ENCODE measurements at places on chromosomes 2 and 18.

DNA sequence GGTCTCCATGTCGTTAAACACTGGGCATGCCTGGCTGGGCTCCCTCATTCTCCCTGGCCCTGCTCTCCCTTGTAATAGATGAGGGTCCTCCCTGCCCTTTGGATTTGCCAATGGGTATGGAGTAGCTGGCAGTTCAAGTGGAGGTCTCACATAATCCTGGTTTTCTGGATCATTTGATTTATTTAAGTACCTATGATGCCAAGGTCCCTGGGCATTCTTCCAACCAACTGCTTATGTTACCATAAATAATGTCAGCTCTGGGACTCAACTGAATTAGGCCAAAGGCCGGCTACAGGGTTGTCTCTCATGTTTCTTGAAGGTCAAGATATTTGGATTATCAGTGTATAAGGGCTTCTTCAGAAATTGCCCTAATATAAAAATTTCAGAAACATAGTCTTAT, 104.9 kb upstream of the LYPD6 start:
- no peak for DNase-seq

DNA sequence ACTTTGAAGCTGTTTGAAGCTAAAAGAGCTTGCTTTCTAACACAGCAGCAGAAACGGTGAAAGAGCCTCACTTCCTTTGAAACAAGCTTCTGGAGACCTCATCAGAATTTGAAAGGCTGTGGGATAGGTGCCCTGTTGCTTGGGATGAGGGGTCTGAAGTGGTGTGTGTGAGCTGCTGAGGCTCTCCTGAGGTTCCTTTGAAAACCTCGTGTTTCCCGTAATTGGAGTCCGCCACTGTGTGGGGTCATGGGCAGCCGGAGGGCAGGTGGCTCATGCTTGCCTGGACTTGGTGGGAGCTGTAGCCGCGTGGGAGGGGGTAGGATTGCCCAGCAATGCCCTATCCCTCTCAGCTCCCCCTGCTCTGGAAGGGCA, 34.4 kb downstream of the CABLES1 start:
- DNase-seq = no peak

GRCh38 chr2:31950946-31951562, 59.8 kb downstream of the MEMO1 start:
- no peak for DNase-seq

- no peak for DNase-seq
These were observed 18.0 kb downstream of the REL start for GRCh38 chr2:60899230-60899891.

DNA sequence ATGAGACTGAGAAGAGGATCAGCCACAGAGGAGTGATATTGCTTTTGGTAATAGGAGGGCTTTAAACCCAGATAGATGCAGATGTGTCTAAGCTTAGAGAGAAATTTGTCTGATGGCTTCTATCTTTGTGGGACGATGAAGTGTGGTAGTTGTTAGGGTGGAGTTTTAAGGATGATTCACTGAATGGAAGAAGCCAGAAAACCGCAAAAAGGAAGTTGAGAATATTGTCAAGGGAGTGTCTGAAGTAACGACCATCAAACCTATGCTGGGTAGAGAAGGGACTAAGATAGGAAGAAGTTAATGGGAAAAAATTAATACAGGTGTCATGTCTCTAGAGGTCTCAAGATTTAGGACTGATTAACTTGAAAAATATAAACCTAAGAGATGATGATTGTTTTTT, 195.6 kb upstream of the MC4R start:
- DNase-seq = no peak

- no peak for DNase-seq
These were observed 38.4 kb upstream of the GAREM1 start for GRCh38 chr18:32509111-32509510.

DNA sequence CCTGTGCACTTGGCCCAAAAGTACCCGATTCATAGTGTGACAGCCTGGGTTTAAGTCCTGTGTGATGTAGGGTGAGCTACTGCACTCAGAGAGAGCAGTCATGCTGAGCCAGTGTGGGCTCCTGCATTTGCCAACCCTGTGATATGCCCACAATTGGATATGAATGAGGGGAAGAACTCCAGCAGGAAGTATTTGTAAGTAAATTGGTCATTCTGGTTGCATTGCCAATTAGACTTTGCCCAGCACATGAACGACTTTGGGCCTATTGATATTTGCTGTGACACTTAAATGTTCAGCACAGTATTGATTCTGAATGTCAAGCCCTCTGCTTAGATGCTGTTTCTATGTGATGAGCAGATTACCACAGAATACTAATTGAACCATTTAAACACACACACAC, 570.9 kb downstream of the PIK3C3 start:
- no peak for DNase-seq

GRCh38 chr18:51169731-51170130, 27.8 kb downstream of the MEX3C start:
- no peak for DNase-seq

DNA sequence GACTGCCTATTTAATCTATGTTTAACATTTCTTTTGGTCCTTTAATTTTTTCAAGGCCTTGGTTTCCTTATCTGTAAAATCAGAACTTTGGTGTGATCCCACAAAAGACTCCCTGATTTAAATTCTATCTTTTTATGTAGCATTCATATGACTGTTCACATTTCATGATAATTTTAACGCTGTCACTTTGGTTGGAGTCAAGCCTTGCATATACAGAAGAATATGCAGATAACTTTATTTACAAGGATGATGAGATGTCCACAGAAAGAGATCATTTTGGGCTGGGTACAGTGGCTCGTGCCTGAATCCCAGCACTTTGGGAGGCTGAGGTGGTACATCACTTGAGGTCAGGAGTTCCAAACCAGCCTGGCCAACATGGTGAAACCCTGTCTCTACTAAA, 38.4 kb upstream of the SOS1 start:
- DNase-seq = no peak

DNA sequence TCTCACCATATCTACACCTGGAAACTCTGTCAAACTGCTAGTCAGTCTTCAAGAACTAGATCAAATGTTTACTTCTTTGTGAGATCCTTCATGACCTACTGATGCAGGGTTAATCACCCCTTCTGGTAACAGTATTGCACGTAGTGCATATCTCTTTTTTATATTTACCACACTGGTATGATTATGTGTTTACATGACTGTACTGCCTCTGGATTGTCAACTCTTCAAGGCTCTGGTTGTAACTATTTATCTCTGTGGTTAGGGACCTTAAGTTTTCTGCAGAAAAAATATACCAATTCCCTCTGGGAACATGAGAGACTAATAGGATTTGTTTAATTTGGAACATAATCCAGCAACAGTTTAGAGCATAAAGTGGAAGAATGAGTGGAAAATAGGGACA, 135.5 kb downstream of the PDE1A start:
- DNase-seq = no peak

DNA sequence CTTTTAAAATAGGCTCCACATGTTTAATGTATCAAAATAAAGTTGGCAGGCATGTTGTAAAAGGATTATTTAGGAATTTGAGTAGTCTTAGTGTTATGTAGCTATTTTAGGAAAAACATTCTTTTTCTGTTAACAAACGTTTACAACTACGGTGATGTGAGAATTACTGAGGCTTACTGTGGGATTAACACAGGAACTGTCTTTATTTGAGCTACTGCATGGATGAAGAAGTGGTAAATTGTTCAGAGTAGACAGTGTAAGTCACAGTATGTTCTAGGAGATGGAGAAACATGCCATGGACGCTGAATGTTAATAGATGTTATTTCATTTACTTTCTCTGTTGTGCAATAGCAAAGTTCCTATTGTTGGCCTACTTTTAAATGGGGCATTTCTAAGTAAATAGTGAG, 1.6 kb downstream of the PPM1B start:
- DNase-seq = no peak

GRCh38 chr2:20747317-20747716, 75.6 kb downstream of the LDAH start:
- no peak for DNase-seq

GRCh38 chr18:48036641-48037421, 106.4 kb upstream of the SMAD2 start:
- DNase-seq = no peak

- DNase-seq = no peak
These were observed 900.4 kb upstream of the CDH2 start for GRCh38 chr18:29077344-29077743.

GRCh38 chr2:109703798-109704197, 89.6 kb downstream of the SOWAHC start:
- DNase-seq = no peak

GRCh38 chr2:23360571-23361125, 24.3 kb upstream of the KLHL29 start:
- no peak for DNase-seq

DNA sequence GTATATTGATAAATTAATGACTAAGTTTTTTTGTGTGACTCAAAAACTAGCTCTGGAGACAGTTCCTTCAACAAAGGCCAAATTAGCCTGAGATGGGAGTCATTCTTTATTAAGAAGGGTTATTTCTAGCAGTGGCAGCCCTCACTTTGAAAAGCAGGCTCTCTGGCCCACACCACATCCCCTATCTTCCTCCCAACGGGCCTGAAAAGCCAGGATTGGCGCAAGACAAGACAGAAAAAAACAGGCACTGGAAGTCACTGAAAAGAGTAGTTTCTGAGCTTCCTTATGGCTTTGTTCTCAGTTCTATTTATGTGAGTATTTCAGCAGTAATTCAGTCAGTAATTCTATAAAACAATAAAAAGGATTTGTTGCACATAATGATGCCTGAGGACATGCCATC, 149.0 kb downstream of the LAMA3 start:
- no peak for DNase-seq

- no peak for DNase-seq
These were observed 170.3 kb downstream of the BCL2 start for GRCh38 chr18:63149302-63149587.

DNA sequence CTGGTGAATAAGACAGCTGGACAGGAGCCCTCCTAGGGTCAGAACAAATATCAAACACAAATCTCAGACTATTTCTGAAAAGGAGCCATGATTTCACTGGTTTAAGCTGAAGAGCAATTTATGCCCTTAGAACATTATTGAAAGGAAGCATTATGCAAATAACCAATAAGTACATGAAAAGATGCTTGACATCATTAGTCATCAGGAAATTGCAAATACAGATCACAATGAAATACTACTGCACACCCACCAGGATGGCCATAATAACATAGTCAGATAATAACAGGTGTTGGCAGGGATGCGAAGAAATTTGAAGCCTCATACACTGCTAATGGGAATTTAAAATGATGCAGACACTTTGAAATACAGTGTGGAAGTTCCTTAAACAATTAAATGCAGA, 176.4 kb upstream of the RAB6C start:
- no peak for DNase-seq

DNA sequence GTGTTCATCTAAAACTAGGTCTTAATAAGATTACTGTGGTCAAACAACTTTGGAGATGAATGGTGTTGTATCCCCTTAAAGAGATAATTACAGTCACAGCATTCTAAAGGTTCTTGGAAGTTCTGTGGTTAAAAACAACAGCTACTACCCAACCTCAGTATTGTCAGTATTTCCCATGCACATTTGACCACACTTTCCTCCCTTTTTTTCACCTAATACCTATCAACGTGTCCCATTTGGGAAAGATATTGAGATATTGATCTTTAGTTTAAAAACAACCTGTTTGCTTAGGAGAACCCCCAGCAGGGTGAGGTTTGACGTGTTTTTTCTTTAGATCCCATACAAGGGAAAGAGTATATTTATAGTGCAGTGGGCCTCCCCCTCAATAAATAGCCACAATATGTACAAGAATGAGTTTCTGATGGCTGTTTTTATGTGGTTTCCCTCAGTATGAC, 65.6 kb downstream of the WDR7 start:
- DNase-seq = no peak

DNA sequence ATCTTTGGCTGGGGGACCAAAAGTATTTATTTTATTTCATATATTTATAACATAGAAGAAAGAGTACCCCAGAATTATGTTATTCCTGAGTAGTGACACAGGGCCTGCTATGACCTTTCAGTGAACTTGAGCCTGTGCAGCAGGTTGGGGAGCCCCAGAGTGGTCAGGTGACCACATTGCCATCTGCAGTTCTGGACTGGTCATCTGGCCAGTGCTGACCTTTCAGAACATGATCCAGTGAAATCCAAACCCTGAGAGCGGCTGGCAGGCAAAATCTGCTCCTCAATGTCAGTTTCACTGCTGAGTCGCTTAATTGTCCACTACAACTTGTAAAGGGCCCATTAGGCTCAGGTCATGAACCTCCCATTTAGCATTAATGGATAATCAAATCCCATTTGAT, 336.7 kb upstream of the KCNH7 start:
- DNase-seq = no peak

DNA sequence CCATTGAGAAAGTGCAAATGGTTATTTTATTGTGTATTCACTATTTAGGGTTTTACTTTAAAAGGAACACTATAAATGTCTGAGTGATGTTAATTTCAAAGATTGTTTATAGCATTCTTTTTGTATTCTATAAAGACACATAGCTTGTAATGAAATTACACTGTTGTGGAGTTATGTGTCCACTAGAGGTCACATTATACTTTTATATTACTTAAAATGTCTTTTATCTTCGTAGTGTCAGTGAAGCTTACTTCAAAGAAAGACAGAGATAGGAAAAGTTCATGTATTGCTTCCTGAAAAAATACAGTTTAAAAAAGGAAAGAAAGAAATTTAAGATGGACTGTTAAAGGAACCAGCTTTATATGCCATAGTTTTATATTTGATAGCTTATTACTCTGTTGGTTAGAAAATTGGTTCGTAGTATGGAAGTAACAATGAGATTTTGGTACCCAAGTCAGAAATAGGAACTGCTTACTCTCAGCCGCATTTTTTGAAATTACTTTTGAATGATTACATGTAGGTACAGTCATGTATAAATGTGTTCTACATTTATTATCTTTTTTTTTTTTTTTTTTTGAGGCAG, 20.5 kb downstream of the APLF start:
- no peak for DNase-seq

DNA sequence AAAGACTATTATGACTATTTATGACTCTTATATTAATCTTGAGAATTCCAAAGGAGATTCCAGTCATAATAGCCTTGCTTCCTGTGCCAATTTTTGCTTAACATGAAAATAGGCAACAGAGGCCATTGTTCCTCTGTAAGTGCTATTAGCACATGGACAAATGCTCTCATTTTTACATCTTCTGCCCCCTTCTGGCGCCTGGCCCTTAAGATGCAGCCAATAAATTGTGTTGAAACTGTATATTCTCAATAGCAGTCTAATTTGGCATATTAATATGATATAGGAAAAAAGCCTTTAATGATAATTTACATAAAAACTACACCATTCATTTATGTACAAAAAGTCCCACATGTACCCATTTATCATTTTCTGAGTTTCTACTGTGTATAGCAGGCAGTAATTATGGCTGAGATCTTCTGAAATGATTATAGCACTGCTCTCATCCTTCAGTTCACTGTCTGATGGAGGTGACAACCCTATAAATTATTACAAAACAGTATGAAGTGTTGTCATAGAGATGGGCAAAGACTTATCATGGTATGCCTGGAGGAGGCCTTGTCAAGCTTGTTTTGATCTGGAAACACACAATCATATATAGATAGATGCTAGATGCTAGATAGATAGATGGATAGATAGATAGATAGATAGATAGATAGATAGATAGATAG, 613.3 kb downstream of the TSN start:
- no peak for DNase-seq

- DNase-seq = peak; percentile 43
These were observed 39.0 kb downstream of the TGFA start for GRCh38 chr2:70514612-70515055.

Data from LNCaP clone FGC (cell line).